ENCODE measurements at places on chromosomes 2 and 18.

DNA sequence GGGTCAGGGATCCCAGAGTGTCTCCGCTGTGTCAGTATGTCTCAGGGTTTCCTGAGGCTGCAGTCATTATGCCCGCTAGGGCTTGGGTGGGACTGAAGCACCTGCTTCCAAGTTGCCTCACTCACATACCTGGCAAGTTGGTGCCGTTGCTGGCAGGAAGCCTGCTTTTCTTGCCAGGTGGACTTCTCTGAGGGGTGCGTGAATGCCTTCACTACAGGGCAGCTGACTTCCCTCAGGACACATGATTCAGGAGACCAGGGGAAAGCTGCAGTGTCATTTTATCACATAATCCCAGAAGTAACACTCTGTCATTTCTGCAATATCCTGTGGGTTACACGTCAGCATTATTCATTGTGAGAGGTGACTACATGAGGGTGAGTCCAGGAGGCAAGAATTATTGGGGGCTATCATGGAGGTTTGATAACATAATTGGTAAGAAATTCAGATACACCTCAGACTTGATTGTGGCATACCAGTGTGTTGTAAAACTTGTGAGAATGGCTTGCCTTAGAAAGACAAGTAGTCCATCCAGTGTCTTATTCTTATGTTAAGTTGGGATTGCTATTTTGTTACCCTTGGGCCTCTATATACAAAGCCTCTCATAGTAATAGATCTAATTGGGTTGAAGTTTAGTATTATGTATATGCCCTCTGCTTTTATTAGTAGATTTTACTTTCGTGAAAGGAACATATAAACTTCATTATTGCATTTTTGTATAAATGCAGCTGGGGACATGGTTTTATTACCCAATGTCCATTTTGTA lies 44.1 kb downstream of the NEDD4L start:
- no peak for DNase-seq

- DNase-seq, result no peak
These were observed 24.4 kb downstream of the RDH14 start for GRCh38 chr2:18536100-18536499.

GRCh38 chr2:168139852-168140251 lies 107.5 kb downstream of the STK39 start:
- no peak for DNase-seq

- no peak for DNase-seq
These were observed 78.3 kb downstream of the EDAR start for GRCh38 chr2:108910541-108911396.

- DNase-seq, result no peak
These were observed 82.4 kb downstream of the MTCL1 start for GRCh38 chr18:8787794-8788193.

DNA sequence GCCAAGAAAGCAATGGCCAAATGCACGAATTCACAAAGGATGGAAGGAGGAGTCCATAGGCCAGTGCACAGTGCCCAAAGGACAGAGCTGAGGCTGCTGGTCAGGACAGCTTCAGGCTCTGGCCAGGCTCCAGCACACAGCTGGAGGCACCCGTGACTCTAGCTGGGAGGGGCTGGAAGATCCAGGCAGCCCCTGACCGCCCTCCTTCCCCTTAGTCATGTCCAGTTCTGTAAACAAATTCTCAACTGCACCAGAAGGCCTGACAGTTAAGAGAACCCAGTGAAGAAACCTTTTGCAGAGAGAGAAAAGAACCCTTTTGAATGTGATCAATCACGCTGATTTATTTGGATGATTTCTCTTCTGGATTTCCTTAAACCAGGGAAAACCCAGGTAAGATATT lies 7.7 kb upstream of the YWHAQ start:
- DNase-seq, result no peak

GRCh38 chr18:32847691-32848090 lies 74.9 kb upstream of the KLHL14 start:
- DNase-seq, result no peak

DNA sequence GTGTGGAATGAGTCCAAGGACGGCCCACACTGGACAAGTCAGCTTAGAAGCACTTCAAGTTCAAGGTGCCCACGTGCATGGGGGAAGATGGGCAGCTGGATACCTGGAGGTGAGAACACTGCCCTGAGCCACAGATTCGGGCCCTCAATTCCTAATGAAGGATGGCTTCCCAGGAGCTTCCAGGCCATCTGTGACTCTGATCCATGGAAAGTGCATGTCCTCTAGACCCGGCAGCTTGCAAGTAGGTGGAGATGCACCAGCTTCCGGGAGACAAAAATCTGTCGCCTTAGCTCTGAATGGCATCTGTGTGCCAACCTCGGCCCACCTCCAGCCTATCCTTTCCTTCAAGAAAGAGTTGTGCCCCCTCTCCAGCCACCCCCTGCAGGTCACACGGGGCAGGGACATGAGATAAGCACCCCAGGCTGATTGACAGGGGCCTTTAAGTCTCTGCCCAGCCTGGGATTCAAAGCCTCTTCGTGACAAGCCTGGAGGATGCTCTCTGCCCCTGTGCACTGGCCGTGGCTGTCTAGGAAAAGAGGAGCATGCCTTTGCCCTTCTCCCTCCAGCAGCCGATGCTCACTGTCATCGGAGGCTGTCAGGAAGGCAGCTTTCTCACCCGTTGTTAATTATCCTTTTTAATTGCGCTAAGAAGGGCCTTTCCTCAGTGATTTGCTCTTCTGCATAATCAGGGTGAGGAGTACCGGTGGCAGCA lies 65.5 kb downstream of the BIN1 start:
- no peak for DNase-seq

DNA sequence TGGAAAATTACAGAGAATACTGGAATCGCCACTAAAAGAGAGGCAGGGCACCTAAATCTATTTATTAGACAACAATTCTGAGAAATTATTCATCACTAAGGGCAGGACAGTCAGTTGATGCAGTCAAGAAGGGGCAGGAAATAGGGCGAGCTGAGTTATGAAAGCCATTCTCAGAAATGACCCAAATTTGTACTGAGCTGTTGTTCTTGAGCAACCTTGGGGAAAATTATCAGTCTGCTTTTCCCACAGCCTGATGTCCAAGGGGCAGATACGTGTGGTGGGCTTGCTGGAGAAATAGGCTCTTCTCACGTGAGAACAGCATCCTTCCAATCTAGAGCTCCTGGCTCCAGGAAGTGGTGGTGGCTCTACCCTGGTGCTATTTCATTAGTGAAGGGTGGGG lies 38.6 kb downstream of the STON1 start:
- DNase-seq, result no peak

DNA sequence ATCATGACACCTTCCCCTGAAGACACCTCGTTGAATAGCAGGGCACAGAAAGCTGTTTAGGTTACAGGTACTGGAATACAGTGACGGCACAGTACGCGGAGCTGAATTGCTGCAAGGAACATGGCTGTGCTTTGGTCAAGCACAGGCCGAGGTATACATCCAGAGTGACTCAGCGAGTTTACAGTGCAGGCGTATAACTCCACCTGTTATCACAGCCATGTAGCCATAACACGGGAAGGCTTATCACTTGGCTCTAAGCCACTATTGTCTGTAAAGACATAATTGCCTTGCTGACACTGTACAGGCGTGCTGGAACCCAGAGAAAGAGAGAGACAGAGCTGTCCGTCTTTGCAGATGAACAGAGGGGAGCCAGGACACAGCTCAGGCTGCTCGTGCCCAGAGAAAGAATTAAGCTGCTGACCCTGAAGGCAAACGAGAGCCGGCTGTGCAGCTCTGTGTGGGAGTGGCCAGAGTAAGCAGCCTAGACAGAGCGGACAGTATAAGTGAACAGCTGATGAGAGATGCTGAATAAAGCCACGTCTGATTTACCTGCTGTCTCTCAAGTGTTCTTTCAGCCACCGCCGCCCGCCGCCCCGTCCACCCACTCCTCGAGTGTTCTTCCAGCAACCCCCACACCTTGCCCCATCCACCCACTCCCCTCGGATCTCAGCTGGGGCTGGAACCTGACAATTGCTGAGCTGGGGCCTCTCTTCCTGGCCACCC lies 87.3 kb upstream of the PPP1CB start:
- DNase-seq, result no peak

GRCh38 chr2:13543550-13543949 lies 826.8 kb downstream of the TRIB2 start:
- DNase-seq, result no peak

- no peak for DNase-seq
These were observed 51.9 kb downstream of the ASAP2 start for GRCh38 chr2:9258501-9258900.

- DNase-seq, result no peak
These were observed 353.8 kb upstream of the SALL3 start for GRCh38 chr18:78625847-78626246.

GRCh38 chr2:221097568-221097915 lies 474.6 kb downstream of the EPHA4 start:
- no peak for DNase-seq

DNA sequence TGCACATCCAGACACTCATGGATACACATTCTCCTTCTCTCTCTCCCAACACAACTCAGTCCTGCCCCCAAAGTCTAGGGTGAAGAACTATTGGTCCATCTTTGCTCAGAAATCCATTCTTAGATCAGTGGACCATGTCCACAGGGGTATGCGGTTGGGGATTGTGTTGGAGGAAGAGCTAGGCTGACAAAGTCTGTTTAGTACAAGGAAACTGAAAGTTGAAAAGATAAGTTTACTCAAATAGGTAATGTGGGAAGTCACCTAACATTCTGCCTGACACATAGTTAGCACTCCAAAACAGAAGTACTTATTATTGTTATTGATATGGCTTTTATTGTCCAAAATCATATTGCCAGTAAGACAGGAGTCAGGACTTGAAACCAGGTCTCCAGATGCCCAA lies 55.9 kb downstream of the ALK start:
- no peak for DNase-seq

DNA sequence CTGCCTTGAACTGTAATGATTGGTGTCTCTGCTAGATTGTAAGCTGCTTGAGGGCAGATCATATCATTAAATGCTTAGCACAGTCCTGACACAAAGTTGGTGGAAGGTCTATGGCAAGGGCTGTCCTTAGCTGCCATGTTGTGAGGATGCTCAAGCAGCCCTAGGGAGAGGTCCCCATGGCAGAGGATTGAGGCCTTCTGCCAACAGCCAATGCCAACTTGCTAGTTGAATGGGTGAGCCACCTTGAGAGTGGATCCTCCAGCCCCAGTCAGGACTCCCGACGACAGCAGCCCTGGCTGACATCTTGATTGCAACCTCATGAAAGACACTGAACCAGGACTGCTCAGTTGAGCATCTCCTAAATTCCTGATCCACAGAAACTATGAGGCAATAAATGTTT lies 115.3 kb upstream of the SMAD2 start:
- no peak for DNase-seq

GRCh38 chr18:7064346-7064745 lies 53.3 kb downstream of the LAMA1 start:
- no peak for DNase-seq

GRCh38 chr2:68032702-68033101 lies 30.1 kb downstream of the C1D start:
- no peak for DNase-seq

GRCh38 chr2:203730076-203730729 lies 23.8 kb downstream of the CD28 start:
- DNase-seq, result no peak

GRCh38 chr18:63301434-63301833 lies 18.1 kb downstream of the BCL2 start:
- no peak for DNase-seq

- no peak for DNase-seq
These were observed 220.6 kb downstream of the SETBP1 start for GRCh38 chr18:44901283-44901682.

DNA sequence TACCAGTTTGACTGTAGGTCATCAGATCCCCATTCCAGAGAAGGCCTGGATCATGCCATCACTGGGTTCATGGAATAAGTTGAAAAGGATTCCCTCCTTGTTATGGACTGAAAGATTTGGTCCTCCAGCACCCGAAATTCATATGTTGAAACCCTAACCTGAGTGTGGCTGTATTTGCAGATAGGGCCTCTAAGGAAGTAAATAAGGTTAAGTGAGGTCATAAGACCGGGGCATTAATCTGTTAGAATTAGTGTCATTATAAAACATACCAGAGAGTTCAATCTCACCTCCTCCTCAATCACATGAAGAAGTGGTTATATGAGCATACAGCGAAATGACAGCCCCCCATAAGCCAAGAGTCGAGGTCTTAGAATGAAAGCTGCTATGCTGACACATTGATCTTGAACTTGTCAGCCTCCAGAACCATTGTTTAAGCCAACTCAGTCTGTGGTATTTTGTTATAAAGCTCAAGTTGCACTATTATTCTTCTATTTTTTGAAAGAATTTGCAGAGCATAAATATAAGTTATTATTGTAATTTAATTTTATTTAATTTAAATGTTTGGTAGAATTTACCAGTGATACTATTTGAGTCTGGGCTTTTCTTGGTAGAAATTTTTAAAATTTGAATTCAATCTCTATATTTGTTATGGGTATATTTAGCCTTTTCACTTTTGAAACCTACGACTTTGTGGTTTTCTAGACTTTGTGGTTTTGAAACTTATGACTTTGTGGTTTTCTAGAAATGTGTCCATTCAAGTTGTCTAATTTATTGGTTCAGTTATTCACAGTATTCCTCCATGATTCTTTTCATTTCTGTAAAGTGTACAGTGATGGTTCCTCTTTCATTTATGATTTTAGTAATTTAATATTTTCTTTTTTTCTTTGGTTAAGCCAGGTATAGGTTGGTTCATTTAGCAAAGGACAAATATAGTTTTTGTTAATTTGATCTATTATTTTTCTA lies 1206.7 kb upstream of the CDH2 start:
- DNase-seq, result no peak

GRCh38 chr2:36561237-36561944 lies 36.6 kb downstream of the FEZ2 start:
- DNase-seq, result no peak

DNA sequence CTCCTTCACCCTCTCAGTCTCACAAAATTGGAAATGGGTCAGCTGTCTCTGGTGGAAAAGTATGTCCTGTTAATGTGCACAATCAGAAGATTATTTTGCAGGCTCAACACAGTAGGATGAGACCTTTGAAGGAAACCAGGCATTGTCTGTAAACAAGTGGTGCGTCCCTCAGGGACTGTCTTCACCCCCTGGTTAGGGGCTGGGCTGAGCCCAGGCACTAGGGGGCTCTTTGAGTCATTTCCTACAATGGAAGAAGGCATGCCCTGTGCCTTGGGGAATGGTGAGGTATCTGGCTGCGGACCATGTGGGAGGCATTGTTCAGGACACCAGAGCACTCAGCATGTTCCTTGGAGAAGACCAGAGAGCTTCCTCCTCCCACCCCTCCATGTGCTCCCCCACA lies 26.8 kb downstream of the PKDCC start:
- no peak for DNase-seq

Data from CD4-positive, alpha-beta T cell treated with Interleukin-17A for 1 hour (primary cell).